ENCODE measurements at places on chromosomes 3 and 15.

DNA sequence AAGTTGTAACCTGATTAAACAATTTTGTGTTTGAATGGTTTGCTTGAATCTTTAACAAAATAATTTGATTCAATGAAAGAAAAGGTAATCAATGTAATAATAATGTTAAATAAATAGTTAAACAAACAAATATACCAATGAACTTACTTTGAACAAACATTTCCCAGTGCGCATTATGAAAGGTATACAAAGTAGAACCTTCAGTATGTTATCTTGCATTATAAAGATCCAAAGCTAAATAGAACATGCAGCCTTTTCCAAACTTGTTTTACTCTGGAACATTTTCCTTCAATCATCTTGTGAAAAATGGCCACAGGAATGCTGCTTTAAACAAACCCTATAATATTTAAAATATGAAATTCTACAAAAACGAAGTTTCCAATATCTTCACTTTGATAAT is 620.0 kb downstream of the NAALADL2 start:
- DNase-seq: no peak

DNA sequence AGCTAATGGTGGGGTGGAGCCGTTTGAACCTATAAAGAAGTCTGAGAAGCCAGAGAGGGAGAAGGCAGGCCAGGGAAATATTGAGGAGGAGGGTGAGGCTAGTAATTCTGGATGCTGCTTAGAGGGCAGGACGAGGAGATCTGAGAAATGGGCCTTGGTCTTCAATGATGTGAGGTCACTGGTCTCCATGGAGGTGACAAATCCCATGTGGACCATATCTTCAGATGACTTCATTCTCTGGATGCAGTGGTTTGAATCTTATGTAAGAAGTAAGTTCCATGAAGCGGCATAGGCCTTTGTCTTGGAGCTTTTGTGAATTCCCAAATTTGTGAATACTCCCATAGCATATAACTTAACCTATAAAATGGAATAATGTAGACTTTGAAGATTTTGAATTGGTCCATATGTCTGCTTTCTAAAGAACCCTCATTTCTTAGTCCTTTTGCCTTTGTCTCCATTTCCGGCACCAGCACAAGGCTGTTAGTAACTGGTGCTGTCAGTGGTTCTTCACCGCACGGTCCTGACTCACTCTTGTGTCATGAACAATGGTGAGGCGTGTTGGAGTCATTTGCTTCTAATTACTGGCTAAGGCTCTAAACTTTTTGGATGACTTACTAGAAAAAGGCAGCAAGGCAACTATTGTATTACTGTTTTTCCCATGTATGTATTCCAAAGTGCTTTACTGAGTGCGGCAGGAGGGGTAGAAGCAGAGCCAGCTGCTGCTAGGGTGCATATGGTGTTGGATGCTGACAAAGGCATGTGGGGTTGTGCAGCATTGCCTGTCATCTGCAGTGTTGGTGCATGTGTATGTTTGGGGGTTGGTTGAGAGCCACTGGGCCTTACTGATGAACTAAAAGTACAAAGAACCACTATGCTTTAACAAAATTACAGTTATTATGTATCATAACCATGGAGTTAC is 279.3 kb upstream of the C2CD4B start:
- DNase-seq: peak; percentile 90

- no peak for DNase-seq
Observed at GRCh38 chr3:14200841-14201240, 22.2 kb downstream of the LSM3 start.

DNA sequence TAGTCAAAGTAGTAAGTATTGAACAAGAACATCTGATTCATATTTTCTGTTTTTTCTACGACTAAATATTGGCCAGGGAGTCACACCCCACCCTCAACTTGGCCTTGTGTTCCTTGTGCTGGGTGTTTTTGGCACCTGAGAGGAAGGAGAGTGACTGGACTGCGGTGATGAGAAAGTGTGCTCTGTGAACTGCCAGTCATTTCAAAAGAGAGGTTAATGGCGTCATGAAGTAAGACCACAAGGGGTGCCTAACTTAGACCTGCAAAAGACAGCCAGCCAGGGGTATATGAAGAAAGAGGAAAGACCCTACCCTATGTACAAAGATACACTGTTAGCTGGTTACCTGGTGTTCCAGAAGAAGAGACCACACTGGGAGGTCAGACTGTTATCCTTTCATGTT is 58.4 kb upstream of the COL8A1 start:
- DNase-seq: no peak

DNA sequence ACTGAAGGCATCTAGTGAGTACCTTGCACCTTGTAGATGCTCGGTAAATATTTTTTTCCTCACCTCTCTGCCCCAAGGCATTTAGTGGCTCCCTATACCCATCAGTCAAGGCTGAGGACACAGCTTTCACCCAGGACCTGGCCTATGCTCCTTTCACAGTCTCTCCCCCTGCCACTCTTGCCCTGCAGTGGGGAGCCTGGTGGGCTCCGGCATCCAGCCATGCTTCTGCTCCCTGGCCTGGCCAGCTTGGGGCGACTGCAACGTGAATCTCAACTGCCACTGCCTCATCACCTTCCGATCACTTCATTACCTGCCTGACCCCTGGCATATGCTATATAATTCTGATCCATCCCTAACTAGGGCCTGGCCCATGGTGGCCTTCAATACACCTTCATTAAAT is 735 bp upstream of the CX3CR1 start:
- no peak for DNase-seq

- peak; percentile 92 for DNase-seq
Observed at GRCh38 chr15:40367686-40368611, 9.9 kb downstream of the DISP2 start.

GRCh38 chr3:123831420-123831819 is 52.7 kb downstream of the MYLK start:
- DNase-seq: no peak

DNA sequence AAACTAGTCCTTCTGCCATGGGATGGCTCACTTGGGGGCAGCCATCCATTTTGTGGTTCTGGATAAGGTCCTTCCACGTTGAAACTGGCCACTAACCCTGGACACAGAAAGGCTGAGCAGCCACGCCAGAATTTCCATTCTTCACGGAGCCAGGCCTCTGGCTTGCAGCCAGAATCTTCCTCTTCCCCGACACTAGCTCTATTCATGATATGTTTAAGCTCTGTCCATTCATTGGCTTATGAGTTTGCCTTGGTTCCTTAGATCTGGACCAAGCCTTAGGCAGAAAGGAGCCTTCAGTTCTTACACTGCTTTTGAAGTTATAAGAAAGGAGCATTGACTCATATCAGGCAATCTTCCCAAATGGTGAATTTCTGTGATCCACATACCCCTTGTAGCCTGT is 288.4 kb upstream of the GOLGA6L4 start:
- no peak for DNase-seq

DNA sequence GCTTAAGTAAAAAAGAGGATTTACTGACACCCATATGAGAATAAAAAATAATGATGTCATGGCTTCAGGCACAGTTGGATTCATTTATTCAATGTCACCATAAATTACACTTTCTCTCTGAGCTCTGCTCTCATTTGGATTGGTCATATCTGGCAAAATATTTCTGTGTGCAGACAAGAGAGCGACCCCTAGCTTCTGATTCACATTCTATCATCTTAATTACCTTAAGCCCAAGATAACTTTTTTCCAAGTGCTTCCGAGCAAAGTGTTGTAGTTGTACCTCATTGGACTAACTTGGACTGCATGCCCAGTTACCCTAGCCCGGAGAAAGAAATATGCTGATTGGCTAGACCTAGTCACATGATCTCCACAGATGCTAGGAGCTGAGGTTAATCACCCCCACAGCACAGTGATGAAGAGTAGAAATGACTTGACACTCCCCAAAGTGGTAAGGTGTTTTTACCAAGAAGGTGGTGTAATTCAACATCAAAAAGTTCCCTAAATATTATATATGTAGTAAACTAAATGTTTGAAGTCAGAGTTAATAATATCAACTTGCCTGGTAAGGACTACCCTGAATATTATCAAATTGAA is 552.2 kb upstream of the SUCLG2 start:
- DNase-seq: no peak

DNA sequence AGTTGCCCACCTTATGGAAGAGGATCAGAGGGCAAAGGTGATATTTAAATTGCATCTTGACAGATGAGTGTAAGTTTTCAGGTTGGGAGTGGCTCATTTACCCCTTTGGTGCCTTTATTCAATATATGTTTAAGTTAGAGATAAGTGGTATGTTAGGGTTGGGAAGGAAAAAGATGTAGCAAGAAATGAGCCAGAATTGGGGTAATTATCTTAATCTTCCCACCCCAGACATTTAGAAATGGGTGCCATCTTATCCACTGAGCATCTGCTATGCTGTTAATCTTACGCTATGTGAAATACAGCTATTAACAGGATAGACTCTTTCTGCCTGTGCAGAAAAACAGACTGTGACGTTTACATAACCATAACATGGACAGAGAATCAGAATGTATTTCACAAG is 6.3 kb downstream of the CMTM7 start:
- no peak for DNase-seq

DNA sequence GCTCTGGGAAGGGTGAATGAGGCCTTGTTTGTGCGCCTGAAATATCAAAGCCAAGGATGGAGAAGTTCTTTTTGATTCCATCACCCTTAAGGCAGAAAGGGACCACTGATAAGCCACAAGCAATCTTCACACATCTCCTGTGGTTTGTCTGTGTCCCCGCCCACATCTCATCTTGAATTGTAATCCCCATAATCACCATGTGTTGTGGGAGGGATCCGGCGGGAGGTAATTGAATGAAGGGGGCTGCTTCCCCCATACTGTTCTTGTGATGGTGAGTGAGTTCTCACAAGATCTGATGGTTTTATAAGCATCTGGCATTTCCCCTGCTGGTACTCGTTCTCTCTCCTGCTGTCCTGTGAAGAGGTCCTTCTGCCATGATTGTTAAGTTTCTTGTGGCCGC is 329.6 kb upstream of the RGMA start:
- no peak for DNase-seq

DNA sequence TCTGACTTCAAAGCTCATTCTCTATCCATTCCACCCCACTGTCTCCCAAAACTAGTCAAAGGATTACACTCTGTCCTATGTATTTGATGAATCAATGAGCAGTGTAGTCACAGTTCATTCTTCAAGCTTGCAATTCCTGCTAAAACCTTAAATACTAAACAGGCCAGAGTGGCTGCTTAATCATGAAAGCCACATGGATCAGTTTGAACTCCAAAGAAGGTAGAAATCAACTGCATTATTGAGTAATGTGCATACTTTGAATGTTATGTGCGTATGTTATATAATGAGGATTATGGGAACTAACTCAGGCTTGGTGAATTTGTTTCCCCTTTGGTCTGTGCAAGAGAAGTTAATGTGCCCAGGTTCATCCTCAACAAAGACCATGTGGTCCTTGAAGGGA is 45.4 kb downstream of the PRICKLE2 start:
- no peak for DNase-seq

GRCh38 chr3:159925248-159925647 is 63.4 kb upstream of the IL12A start:
- no peak for DNase-seq
